ENCODE measurements at places on chromosomes 2 and 18.

DNA sequence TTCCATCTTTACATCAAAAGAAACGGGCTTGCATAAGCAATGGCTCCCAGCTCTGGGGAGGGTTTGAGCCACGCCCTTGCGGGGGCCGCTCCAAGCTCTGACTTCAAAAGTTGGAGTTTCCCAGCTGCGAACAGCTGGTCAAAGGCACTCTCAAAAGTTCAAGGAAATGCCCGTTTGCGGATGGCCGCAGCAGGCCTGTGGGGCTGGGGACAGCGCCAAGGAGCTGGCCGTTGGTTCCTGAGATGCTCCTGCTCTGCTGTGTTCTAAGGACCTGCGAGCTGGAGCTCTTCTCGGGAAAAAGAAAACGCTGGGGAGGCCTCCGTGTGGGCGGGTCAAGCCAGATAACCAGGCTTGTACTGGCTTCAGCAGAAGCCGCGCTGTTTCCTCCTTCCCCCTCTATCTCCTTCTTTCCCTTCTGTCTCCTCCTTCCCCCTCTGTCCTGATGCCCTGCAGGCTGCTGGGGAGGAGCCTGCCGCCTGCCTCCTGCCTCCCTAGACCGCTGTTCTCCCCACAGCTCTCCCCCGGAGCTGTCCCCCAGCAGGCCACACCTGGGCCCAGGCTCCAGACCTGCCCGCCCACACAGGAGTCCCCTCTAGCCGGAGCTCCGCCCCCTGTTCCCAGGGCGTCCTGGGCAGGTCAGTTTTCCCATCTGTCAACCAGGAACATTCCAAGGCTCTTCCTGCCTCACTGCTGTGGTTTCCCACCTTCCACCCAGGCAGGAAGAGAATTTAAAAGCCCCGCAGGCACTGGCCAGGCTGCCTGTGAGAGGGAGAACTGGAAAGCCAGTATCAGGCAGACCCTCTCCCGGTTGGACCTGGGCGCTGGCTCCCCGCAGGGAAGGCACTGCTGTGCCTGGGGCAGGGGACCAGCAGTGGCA is 14.1 kb downstream of the KLF11 start:
- no peak for DNase-seq

- no peak for DNase-seq
Observed at GRCh38 chr18:8389391-8390340, 219.6 kb upstream of the RAB12 start.

DNA sequence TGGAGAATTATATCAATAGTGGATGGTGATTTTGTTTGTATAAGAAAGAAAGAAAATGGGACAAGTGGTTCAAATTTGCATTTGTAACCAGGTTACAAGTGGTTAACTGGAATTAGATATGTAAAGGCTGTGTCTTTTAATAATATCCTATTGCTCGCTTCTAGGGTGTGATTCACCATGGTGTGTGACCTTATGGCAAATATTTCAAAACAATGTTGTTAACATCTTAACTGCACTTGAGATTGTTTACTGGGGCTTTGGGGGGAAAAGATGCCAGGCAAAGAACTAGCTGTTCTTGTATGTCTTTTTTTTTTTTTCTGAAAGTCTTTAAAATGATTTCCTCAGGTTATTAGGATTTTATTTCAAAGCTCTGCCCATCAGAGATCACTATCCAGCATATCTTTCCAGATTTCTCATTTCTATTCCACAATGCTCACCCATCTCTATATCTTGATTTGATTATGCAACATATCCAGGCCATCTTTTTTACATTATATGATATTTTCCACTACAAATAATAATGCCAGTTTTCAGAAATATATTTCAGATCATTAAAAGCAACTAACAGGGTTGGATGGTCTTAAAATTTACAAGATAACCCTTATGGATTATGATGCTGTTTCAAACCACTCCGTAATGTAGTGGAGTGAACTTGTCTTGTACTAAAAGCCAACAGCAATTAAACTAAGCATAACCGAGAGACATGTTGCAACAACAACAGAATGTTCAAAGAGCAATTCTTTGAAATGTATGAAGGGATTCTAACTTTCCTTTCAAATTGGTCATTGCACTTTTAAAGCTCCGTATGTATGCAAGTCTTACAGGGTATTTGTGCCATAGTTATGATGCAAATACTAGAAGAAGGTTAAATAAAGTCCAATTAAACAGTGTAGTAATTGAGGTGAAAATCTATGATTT is 341.5 kb upstream of the ETAA1 start:
- no peak for DNase-seq

GRCh38 chr2:69493268-69493667 is 56.0 kb upstream of the NFU1 start:
- no peak for DNase-seq

DNA sequence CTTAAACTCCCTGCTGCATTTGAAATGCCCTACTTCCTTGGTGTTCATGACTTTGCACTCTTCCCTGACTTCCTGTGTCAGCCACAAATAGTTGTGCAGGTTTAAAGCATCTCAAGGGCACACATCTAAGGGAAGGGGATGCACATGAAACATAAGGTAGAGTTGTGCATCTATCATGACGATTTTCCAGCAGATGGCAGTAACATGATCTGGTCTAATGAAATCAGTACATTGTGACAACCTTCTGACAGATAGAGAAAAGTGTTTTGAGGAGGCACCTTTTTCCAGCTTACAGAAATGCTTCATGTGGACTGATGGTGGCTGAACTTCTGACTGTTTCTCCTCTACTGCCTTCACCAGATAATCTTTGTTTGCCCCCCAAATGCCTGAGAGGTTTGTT is 238.9 kb downstream of the XIRP2 start:
- no peak for DNase-seq

GRCh38 chr2:239689985-239690384 is 289.2 kb upstream of the HDAC4 start:
- no peak for DNase-seq

DNA sequence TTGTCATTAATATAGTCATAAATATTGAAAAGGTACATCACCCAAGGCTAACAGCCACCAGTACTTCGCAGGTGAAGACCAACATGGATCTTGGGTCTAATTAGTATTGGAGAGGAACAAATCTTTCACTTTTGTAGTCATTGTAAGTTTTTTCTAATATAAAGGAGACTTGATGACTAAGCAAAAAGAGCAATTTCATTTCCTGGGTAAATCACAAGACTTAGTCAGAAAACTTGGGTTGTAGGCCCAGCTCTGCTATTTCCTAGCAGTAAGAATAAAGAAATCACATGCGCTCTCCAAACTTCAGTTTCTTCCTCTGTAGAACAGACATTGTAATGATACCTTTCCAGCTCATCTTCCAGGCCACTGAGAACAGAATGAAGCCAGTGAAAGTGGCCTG is 40.9 kb downstream of the NRP2 start:
- no peak for DNase-seq

- no peak for DNase-seq
Observed at GRCh38 chr2:99572373-99573164, 82.8 kb upstream of the REV1 start.

All from hematopoietic multipotent progenitor cell treated with erythropoietin and hydrocortisone succinate and interleukin-3 and kit ligand, for 17 days (in vitro differentiated cells).